CD4-positive, CD25-positive, alpha-beta regulatory T cell (primary cell): ENCODE measurements at places on chromosomes 1 and 21.

- peak; percentile 4 for DNase-seq
Measured at GRCh38 chr1:232440325-232441035, 189.5 kb downstream of the SIPA1L2 start.

DNA sequence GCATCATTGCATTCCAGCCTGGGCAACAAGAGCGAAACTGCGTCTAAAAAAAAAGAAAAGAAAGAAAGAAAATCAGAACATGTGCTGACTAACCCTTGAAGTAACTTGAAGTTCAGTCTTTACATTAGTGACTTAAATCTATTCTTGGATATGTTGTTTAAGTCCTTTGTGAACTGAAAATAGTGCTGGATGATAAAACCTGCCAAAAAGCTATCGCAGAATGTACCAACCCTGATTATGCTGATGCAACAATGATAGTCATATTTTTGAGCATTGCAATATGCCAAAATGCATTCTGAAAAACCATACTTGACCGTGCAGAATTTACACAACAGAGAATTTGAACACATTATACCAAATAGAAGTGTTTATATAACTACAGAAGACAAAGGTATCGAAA, 30.7 kb downstream of the SHISAL2A start:
- DNase-seq: no peak

DNA sequence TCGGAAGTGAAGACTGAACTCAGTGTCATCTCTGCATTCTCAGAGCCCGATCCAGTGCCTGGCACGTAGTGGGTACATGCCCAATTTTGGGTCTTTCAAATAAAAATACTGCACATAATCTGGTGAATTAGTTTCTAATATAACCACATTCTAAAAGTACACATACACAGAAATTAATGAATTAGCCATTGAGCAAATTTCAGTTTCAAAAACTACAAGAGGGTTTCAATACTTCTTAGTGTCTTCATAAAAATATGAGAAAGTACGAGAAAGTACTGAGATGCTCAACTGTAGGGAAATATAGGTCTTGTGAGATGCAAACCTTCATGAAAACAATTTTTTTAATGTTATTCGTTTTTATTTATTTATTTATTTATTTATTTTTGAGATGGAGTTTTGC, 86.9 kb downstream of the SMYD2 start:
- no peak for DNase-seq

GRCh38 chr1:920010-920409, 3.7 kb upstream of the SAMD11 start:
- no peak for DNase-seq

DNA sequence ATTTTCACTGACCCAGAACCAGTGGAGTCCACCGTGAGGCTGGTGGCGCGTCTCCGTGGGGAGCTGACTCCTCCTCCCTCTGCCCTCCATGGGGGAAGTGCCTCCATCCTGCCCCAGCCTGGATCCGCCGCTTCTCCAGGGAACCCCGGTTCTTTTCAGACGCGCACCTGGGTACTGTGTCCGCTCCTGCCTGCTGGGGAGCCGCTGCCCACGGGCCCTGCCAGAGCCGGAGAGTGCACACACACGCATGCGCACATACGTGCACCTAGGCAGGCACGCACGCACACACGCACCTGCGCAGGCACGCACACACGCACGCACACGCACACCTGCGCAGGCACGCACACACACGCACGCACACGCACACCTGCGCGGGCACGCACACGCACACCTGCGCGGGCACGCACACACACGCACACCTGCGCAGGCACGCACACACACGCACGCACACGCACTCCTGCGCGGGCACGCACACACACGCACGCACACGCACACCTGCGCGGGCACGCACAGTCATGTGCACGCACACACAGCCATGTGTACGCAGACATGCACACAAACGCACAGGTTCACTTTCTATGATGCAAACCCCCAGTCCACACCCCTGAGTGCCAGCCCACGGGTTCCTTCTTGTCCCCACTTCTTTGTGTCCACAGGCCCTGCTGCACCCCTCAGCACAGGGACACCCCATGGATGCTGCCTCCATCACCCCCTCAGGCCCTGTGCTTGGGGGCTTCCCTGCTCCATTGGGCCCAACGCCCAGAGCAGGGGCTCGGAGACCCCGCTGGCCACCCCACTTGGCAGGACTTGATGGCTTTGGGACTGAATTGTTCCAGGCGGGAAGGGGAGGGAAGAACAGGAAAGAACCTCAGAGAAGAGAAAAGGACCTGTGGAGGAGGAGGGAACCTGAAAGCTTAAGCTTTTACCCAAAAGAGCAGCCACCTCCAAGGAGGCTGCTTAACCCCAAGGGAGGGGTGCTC, 42.7 kb downstream of the MORN1 start:
- no peak for DNase-seq

DNA sequence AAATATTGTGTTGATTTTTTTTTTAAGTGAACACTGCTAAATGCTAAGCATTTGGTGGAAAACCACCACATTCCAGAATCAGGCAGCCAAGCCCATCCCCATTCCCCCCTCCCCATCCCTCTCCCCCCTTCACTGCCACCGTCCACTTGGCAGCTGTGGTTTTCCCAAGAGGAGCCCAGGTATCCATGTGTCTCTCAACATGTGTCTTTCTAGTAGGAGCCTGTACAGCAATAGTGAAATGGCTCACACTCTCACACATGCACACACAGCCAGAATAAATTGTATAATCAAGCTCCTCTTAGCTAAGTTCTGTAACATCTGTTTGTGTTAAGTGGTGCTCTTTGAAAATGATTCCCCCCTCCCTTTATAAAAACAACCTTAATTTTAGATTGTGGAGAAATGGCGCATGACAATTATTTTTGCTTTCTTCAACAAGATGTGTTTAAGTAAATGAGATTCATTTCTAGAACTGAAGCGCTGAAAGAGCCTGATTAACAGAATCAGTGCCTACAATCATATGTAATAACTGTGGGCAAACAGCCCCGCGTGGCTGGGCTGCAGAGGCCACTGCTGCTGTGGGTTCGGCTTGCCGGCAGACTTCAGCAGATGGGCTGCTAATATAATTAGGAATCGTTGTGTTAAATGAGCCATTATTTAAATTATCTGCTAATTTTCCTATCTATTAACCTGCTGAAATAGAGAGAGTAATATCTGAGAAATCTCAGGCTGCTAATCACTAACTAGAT, 43.3 kb downstream of the BACE2 start:
- DNase-seq: no peak

DNA sequence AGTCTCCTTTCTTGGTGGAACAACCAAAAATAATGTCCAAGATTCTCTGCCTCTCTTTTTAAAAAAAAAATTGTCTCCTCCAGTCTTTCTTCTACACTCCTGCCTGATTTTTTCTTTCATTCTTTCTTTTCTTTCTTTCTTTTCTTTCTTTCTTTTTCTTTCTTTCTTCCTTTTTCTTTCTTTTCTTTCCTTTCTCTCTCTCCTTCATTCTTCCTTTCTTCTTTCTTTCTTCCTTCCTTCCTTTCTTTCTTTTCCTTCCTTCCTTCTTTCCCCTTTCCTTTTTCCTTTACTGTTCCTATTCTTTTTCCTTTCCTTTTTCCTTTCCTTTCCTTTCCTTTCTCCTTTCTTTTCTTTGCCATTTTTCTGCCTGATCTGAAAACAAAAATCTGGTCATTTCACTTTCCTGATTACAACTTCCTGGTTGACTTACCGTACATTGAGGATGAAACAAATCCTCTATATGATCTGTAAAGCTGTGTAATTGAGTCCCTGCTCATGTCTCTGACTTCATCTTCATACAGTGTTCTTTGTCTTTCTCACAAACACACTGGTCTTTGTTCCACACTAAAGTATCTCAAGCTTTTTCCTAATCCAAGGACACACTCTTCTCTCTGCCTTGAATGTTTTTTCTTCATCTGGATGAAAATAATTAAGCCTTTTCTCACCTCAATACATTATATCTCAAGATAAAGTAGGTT, 6.1 kb upstream of the KRTAP23-1 start:
- DNase-seq: no peak

DNA sequence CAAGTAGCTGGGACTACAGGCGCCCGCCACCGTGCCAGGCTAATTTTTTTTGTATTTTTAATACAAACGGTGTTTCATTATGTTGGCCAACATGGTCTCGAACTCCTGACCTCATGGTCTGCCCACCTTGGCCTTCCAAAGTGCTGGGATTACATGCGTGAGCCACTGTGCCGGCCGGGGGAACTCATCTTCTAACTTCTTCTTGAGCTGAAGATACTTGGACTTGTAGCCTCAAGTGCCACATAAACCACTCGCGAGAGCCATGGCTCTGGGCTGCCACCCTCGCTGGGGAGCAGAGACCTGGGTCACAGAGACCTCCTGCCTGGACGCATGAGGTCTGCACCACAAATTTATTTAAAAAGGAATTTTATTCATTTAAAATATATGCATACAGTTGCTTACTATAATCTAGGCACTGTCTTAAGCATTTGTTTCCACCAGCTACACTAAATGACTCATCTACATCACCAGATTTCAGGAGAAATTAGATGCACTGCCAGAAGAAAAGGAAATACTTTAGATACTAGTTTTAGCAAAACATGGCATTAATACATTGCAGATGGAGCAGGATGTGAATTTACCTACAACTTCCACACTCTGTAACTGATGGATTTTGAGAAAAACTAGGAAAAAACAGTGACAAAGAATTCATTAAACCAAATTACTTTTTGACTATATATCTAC, 29.9 kb upstream of the PUM1 start:
- DNase-seq: no peak

DNA sequence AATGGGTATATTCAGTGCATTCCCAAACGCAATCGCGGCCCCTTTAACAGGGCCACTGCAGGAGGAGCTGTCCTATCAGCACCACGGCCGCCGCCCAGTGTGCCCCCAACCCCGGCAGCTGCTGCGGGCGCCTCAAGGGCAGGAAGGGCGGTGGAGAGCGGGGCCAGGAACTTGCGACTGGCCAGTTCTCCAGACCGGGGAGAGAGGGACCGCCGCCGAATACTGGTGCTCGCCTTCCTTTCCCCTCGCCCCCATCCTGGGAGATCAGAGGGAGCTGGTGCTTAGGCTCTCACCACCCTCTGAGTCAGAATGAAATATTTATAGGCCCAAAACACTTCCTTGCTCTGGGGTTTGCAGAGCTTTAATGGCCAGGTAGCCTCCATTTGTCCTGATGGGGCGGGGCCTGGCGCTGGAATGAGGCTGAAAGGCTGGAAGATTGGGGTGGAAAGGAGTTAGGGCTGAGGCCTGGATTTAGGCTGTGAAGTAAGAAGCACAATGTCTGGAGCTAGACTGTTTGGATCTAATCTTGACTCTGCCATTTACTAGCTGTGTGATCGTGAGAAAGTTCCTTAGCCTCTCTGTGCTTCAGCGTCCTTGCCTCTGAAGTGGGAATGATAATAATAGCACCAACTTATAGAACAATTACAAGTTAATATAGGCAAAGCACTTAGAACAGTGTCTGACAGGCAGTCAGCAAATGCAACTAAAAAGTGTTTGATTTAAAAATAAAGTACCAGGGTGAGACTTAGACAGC, 75.5 kb downstream of the NAV1 start:
- no peak for DNase-seq

GRCh38 chr1:157380523-157380922, 171.8 kb downstream of the FCRL5 start:
- no peak for DNase-seq

DNA sequence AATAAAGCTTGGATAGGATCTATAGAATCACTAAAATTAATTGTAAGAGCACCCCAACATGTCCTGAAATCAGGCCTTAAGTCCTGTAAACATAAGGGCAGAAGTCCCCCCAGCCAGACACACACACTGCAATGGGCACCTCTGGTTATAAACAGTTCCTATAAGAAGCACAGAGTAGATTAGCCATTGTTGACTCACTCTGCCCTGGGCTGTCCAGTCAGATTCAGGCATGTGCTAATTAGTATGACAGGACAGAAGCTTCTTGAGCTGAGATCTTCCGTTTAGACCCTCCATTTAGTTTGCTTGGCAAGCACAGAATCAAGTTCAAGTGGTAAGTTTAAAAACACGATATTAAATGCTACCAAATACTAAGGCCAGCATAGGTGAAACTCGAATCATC, 11.8 kb upstream of the DENND1B start:
- DNase-seq: no peak

GRCh38 chr1:74681449-74681848, 7.9 kb upstream of the ERICH3 start:
- DNase-seq: no peak

- peak; percentile 94 for DNase-seq
Measured at GRCh38 chr1:98870959-98871903, 133.4 kb downstream of the PLPPR5 start.

DNA sequence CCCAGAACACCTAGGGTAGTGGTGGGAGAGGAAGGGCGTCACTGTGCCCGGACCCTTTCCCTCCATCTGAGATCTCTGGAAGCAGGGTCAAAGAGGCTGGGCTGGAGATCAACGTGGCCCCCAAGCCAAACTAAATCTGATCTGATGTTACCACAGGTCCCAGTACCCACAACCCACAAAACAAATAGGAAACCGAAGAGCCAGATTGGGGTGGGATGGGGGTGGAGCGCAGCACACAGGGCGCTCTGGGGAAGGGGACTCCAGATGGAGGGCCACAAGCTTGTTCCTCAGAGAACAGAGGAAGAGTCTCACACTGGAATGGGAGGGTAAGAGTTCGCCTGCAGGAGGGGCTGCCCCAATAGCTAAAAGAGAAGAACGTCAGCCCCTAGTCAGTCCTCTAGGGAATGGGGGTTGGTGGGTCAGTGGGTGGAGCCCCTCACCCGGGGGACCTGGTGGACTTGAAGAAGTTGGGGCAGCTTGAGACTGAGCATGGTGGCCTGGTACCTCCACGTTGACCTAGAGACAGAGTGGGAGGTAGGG, 1.5 kb downstream of the PAQR6 start:
- no peak for DNase-seq

- peak; percentile 2 for DNase-seq
Measured at GRCh38 chr1:99820546-99820945, 29.6 kb upstream of the AGL start.

GRCh38 chr1:60703155-60703554, 379.2 kb upstream of the NFIA start:
- DNase-seq: no peak

DNA sequence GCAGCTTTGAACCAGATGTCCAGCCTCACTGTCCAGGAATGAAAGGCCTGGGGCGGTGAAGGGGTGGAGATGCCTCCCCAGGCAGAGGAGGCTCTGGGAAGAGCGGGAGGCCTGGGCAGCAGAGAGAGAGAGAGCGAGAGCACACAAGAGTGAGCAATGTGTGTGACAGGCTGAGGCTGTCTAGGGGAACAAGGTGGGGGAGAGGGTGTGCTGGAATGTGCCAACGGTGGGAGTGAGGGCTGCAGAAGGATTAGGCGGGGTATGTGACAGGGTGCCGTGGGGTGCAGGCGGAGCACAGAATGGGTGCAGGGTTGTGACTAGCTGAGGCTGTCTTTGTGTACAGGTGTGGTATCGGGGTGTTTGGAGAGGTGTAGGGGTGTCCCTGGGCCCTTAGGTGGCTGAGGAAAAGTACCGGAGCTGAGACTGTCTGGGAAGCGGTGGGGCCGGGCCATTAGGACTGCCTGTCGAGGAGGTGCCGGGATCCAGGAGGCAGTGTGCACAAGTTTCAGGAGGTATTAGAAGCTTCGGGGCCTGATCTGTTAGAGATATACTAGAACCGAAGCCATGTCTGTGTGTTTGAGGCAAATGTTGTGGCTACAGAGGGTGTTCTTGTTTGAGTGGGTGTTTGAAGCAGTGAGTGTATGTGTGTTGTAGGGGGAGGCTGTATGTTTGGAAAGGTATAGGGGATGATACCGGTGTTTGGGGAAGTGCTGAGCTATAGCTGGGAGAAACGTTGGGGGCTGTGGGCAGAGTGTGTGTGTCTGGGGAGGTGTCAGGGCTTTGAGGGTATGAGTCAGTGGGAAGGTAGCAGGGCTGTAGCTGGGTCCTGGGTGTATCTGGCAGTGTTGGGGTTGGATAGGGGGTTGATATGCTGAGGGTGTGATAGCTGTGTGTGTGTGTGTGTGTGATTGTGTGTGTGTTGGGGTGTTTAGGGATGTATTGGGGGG, 9.1 kb downstream of the AHDC1 start:
- DNase-seq: no peak

GRCh38 chr1:193458628-193459027, 272.2 kb upstream of the B3GALT2 start:
- DNase-seq: peak; percentile 56
